ENCODE measurements at places on chromosomes 2 and 18.

DNA sequence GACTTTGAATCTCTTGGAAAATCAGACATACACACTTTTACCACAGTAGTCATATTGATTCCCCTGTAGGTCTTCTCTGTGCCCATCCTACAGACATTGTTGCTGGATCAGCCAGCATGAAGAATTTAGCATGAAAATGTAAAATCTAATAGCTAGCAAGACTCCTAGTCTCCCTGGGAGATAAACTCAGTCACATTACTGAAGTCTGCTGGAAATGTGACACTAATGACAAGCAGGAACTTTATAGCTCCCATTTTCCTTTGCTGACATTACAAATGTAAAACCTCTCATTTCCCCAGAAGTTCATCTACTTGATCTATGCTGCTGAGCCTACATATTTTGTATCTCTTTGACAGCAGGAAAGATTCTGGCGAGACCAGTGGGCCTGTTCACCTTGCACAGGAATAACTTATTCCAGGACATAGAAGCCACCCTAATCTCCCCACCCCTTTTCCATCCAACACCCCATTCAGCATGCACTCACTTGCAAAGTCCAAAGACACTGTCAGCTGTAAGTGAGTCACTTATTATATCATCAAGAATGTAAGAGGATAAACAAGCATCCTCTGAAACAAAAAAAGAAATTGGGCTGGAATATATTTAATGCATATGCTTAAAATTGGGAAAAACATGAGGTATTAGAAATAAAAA lies 648.3 kb upstream of the PKDCC start:
- no peak for DNase-seq

GRCh38 chr2:216633616-216634369 lies 573 bp downstream of the IGFBP2 start:
- DNase-seq, result no peak

DNA sequence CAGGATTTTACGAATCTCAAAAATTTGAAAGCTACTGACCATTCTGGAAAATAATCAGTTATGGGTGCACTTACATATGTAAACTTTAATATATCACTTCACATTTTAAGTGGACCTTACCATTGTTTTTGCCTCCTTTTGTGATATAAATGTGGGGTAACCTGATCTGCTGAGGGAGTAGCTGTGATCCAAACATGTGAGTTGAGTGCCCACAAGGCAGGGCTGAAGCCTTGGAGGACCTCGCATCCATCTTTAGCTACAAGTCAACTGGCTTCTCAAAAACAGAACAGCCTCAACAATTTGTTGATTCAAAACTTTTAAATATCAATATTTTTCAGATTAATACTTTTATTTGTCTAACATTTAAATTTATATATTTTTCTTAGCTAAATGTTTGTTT lies 178.2 kb downstream of the PLCL1 start:
- no peak for DNase-seq

- DNase-seq, result no peak
Measured at GRCh38 chr2:88950010-88950409, 258.5 kb downstream of the RPIA start.

DNA sequence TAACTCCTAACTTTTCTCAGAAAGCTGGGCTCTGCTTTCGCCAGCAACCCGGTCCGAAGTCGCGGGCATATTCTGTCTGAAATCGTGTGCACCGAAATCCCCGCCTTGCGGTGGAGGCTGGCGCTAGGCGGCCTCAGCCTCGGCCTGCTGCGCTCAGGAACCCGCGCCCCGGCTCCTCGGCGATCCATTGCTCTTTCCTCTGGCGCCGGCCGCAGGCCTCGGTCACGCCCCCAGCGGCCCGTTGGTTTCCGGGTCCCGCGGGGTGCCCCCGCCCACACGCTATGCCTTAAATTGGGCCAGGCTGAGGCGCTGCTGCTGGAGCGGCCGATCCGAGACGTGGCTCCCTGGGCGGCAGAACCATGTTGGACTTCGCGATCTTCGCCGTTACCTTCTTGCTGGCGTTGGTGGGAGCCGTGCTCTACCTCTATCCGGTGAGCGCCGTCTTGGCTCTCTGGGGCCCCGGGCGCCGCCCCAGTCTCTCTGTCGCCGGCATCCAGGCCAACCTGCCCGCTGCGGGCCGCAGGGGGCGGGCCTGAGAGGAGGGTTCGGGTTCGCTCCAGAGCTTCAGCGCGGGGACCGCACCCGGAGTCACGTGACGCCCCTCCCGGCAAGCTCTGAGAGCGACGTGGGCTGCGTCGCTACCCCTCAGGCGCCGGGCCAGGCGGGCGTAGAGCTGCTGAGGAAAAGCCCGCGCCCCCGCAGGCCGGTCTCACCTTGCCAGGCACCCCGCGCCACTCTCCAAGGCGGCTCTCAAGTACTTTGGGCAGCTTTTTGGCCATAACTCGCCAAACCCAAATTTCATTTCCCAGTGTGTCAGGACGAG lies at the start of gene CYP20A1:
Gene CYP20A1 (plus strand): TSS at position 315 of the 823 bp plus-strand sequence. CDS start 45 bp downstream, at position 360.
- peak; percentile 97 for DNase-seq

GRCh38 chr2:42809131-42809818 lies 16.9 kb upstream of the HAAO start:
- no peak for DNase-seq

DNA sequence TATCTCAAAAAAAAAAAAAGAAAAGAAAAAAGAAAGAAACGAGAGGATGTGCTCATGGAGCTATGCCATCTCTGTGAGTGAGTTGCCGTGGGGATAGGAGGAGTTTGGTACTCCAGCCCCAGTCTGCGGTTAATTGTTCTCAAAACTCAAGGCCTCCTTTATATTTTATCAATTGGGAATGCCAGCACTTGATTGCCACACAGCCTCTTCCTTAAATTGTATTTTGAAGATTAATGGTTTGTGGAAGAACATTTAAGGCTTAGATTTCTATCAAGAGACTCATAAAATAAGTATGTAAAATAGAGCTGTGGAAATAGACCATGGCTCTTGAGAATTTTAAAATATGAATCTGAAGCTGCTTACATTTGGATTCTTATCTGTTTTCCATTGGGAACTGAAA lies 29.8 kb downstream of the KCNE4 start:
- no peak for DNase-seq

DNA sequence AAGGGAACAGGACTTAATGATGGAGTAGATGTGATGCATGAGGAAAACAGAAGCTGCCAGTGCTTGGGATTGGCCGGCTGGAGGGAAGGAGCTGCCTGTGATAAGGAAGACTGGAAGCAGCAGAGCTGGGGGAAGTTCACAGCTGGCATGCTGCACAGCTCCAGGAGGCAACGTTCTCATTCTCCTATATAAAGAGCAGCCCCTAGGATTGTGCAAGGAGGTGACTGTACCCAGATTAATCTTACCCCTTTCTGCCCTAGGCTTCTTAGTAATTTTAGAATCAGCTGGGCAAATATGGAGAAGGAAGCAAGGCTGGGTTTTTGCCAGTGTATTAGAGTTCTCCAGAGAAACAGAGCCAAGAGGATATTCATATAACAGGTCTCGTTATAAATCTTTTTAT lies 155.8 kb downstream of the ALPK2 start:
- DNase-seq, result no peak

- no peak for DNase-seq
Measured at GRCh38 chr2:44324971-44325426, 36.3 kb downstream of the PREPL start.

DNA sequence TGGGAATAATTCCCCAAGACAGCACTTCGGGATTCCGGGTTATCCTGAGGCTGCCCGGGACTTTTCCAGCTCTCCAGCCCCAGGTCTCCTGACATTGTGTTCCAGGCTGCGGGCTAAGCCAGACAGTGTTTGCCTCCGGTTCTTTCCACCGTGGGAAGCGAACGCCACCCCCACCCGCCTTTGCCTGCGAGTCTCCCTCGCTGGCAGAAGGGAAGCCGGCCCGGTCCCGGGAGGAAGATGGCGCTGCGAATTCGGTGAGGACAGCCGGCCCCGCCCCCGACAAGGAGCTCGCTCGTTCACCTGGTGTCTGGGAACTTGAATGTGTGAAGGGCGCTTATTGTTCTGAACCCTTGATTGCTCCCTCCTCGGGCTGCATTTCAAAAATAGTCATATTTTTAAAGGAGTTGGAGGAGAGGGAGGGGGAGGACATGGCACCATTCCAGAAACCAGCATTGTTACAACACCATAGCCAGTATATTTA lies 2.9 kb downstream of the LRATD1 start:
- DNase-seq, result no peak

- DNase-seq, result no peak
Measured at GRCh38 chr18:5457462-5457957, 86.3 kb downstream of the EPB41L3 start.

GRCh38 chr2:168166902-168167510 lies 80.4 kb downstream of the STK39 start:
- DNase-seq, result no peak

GRCh38 chr2:144438801-144439631 lies 80.9 kb downstream of the ZEB2 start:
- no peak for DNase-seq

DNA sequence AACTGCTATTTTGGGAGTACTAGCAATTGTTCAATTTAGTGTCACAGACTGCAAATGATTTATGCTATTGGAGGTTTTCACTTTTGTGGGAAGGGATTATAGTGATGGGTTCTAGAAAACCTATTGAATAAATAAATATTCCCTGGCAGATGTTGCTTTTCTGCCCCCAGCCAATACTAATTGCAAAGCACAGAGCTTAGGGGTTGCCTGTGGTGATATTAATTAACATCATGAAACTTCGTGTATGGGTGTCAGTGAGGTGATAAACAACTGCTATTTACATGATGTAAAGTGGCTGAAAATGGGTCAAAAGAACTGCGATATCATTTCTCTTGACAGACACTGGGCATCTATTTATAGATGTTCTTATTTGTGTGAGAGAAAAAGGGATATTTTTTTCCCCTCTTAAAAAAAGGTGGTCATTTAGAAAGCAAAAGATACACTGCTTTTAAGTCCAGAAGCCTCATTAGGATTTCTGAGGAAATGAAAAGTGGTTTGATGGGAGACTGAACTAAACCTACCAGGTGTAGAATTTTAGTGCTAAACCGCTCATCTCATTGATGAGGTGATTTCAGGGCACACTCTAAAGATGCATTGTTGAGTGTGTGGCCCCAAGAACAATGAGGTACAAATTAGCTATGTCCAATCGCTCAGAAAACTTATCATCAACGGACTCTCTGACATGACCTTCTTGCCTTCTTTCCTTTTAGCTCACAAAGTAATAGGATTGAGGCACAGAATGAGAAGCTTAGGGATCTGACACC lies 116.7 kb upstream of the CHST9 start:
- no peak for DNase-seq

GRCh38 chr2:231294571-231295362 lies 96.3 kb downstream of the ARMC9 start:
- DNase-seq, result no peak

DNA sequence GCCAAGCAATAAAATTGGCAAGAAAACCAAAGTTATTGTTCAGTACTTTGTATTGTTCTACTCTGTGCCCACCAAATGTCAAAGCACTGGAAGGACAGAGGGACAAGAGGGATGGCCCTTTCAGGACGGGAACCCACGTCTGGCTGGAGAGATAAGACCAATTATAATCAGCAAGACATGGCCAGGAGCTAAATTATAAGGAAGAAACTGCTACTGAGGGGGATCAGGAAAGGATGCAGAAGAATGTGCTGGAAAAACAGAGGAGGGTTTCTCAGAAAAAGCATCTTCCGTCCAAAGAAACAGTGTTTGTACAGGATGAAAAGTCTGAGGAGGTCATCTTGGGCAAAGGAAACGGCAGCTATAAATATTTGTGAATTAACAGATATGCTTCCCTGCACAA lies 46.4 kb upstream of the NARS1 start:
- DNase-seq, result no peak

DNA sequence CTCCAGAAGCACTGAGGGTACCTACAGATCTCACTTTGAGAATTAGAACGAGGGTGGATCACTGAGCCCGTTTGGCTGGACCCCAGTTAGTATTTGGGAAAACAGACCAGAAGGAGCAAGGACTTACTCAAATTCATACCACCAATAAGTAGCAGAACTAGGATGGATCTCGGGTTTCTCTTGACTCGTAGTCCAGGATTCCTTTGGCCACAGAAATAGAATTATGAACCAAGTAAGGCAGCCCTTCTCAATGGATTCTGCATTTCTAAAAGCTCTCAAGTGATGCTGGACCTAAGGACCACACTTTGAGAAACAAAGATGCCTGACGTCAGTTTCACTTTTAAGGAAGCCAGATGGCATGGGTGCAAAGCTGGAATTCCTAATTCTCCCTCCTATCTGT lies 153.0 kb downstream of the KLHL29 start:
- no peak for DNase-seq

DNA sequence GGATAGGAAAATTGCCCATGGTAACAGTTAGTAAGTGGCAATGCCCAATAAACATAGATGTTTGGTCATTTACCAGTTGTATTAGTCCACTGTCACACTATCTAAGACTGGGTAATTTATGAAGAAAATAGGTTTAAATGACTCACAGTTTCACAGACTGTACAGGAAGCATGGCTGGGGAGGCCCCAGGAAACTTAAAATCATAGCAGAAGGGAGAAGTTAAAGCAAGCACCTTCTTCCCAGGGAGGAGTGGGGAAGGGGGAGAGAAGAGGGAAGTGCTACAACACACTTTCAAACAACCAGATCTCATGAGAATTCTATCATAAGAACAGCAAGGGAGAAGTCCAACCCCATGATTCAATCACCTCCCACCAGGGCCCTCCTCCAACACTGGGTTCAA lies 23.4 kb downstream of the NR4A2 start:
- DNase-seq, result no peak

All from activated T-helper 1 cell treated with anti-CD3 and anti-CD28 coated beads, Interleukin-2, amount 50 U/mL, for 16 hours (primary cell).